ENCODE measurements at places on chromosomes 1 and 21.

DNA sequence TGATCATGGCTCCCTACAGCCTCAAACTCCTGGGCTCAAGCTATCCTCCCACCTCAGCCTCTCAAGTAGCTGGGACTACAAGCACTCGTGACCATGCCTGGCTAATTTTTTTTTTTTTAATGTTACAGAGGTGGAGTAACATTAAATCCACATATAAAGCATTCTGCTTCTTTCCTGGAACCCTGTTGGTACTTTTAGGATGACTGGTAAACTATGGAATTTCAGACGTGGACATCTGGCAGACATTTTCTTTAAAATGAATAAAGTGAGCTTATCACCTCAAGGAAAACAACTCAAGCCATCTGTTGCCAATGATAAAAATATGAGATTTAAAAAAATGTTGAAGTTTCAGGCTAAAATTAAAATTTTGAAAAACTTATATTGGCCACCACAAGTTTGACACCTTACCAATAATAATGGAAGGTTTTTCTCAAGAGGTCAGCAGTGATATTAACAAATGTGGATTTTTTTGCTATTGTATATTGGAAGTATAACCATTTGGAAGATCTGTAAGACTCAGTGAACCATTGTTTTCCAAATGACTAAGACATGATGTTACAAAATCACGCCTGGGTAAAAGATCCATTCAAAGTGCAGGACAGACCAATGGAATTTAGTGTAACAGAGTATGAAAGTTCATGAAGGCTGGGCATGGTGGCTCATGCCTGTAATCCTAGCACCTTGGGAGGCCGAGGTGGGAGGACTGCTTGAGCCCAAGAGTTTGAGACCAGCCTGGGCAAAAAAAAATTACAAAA lies 52.7 kb upstream of the EIF4G3 start:
- DNase-seq = peak; percentile 74

DNA sequence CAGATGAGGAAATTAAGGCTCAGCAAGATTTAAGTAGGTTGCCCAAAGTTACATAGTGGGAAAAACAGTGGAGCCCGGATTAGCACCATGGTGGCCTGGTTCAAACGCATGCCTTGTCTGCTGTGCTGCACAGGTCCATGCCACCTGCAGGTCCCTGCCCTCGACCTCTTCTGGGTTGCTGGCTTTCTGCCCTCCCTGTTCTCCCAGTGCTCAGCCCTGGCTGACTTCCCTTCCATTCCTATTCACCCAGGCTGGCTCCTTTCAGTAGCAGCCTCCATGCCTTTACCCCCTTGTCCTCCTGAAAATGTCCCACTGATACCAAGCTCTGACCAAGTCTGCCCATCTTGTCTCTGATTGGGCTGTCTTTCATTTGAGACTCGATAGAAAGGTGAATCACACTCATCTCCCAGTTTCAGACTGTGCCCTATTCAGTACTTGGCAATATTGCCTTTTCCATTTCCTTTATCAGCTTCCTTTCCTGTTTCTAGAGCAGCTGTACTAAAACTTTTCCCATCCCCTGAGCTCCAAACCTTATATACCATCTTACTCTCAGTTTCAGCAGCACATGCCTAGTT lies 75.8 kb downstream of the ST3GAL3 start:
- no peak for DNase-seq

DNA sequence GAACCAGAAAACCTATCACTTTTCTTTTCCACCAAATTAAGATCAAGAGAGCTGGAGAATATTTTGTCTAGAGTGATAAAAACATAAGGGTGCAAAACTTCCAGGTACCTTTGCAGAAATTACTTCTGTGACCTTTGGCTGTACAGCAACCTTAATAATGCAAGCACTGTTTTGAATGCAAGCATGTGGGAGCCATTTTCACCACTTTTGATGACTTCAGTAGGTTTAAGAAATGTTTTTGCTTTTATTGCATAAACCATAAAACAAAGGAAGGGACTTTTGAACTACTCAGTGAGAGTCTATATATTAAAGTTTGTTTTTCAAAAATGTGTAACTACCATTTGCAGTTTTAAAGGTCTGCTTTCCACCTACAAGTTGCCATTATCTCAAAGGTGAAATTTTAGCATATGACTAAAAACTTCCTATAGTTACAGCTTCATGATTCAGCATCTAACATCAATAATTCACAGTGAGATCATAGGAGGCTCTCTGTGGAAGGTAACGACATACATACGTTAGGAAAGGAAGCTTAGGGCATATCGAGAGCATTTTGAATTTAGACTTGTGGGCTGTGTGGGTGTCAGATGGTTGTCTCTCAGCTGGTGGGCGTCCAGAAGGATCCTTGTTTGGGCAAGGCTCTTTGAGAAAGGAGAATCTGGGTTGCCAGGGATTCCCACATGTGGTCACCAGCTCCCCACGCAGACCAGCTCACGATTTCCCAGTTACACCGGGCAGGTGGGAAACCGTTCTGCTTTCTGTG lies 1.1 kb upstream of the GADD45A start:
- DNase-seq = no peak

DNA sequence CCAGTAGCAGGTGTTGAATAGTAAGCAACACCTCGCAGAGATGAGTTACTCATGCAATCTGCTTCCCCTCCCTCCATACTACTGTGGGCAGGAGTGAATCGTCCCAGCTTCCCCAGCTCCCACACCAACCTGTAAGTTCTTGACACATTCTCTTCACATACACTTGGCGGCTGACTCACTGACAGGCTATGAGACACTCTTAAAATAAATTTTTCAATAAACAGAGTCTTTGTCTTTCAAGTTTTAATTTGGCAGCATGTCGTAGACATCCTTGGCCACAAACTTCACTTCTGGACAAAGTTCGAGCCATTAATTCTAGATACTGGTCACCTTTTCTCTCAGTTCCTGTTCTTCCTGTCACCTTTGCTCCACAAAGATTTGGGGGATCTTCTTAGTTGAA lies 290.7 kb downstream of the TM2D1 start:
- DNase-seq = no peak

DNA sequence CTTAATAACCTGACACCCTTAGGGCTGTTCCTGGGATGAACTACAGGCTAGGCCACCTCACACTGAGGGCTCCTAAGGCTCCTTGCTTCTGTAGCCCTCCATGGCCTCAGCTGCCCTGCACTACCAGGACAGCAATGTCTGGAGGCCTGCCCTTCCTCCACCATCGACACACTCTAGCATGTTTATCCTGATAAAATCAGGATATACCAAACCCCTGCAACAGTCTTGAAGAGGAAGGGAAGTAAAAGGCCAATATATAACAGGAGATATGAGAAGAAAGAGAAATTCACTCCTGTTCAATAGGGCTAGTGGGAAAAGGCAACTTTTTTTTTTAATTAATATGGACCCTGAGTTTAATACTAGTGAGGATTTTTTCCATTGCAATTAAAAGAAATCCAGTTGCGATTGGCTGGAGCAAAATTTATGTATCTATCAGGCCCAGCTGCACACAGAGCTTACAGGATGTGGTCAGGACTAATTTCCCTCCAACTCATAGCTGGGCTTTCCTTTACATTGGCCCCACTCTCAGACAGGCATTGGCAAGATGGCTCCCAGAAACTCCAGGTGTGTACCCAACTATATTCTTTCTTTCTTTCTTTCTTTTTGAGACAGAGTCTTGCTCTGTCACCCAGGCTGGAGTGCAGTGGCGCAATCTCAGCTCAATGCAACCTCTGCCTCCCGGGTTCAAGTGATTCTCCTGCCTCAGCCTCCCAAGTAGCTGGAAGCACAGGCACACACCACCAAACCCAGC lies 13.5 kb upstream of the ATP2B4 start:
- no peak for DNase-seq

DNA sequence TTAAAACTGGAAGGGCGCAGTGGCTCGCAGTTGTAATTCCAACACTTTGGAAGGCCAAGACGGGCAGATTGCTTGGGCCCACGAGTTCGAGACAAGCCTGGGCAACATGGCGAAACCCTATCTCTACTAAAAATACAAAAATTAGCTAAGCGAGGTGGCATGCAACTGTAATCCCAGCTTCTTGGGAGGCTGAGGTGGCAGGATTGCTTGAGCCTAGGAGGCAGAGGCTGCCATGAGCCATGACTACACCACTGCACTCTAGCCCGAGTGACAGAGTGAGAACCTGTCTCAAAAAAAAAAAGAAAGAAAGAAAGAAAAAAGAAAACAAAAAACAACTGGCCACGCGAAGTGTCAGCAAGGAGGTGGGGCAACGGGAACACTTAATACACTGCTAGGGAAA lies 6.3 kb downstream of the UBE2G2 start:
- DNase-seq = no peak

- no peak for DNase-seq
Measured at GRCh38 chr1:27554293-27554692, 49.7 kb downstream of the AHDC1 start.
